Upper lobe of right lung (tissue), 1 donor: ENCODE measurements at places on chromosomes 16 and 17. TPM values are rescaled to one million over a fixed set of nuclear protein-coding genes. Genes with fewer than 3 reads are reported as not detected.

KRT9 gene
- not detected for total RNA-seq

DNA sequence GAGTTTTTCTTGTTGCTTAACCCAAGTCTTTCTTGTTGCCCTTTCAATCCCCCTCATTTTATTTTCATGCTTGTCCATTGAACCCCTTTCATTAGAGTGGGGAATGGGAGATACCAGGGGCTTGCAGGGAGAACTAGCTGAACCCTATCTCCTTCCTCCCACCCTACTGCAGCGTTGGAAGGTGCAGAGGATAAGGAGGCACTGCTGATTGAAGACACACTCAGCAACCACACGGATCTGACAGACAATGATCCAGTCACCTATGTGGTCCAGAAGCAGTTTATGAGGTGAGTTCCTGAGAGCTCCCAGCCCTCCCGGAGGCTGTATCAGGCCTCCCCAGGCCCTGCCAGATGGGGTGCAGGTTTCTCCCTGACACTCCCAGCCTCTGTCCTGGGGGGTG, 32.5 kb downstream of the ANKRD40 start:
- no peak for DNase-seq

DNA sequence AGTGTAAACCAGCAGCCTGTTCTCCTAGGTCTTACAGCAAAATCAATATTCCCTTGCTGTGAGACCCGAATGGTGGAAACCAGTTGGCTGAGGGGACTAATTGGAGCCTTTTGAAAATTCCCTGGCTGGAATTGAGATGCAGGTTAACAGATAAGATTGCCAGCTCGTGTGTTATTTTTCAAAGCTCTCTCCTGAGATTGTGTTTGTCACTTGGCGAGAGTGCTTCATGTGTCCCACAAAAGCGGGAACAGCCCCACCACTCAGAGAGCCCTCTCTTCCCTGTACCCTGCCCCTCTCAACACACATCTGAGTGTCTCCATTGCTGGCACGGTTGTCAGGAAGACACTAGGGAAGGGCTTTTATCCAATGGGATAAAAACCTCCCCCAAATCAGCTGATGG, 356.1 kb downstream of the CPPED1 start:
- no peak for DNase-seq

DNA sequence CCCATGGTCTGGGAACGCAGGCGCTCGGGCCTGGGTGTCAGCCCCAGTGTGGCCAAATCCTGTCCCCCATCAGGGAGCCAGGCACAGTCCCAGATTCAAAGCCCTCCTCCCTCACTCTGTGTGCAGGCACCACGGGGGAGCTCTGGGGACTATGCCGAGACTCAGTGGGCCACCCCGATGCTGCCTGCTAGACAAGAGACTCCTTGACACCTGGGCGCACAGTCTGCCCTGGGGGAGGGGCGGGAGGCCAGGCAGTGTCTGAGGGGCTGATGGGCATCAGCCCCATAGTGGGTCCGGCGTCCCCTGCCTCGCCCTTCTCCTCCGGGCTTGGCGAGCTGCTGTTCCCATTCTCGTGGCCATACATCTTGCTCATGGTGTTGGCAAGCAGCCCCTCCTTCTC, 8.5 kb upstream of the CD79B start:
- DNase-seq, result no peak

GRCh38 chr16:87628940-87629339, 26.6 kb downstream of the JPH3 start:
- no peak for DNase-seq

NXN gene
- 57.3 TPM for total RNA-seq

GRCh38 chr16:30659507-30660423, 1.5 kb downstream of the FBRS start:
- peak; percentile 73 for DNase-seq

TMEM132E gene
- 0.23 TPM for total RNA-seq

SPEM1 gene
- not detected for total RNA-seq

ZNF469 gene
- 2.1 TPM for total RNA-seq

CA10 gene
- not detected for total RNA-seq

DNA sequence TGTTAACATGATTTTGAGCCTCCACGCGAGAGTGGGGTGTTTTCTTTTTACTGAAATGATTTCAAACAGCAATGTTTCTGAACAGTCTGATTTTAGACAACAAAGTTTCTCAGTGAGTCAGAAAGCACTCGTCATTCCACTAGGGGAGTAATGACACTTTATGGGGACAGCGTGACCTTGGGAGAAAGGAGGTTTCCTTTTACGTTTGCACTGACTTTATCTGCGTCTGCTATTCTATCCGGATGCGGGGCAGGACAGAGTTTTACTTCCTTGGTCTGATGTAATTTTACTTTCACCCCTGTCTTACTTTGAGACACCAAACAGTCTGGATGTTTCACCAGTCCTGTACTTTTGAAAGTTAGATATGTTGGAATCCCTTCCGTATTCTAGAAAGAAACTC, 20.7 kb downstream of the SLC47A1 start:
- no peak for DNase-seq

- no peak for DNase-seq
These were observed 3.6 kb upstream of the TMIGD1 start for GRCh38 chr17:30337393-30337999.

CEP131 gene
- 7.5 TPM for total RNA-seq

DNA sequence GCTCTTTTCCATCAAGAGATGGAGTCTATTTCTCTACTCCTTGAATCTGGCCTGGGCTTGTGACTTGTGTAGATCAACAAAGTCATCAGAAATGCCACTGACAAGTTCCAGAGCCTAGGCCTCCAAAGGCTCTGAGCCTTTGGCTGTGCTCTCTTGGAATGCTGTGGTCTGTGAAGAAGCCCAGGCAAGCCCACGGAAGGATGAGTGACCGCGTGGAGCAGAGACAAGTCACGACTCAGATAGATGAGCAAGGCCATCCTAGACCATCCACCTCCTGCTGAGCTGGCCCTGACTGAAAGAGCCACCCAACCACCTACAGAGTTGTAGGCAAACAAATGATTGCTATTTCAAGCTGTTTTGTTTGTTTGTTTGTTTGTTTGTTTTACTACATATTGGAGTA, 11.6 kb upstream of the ICAM2 start:
- peak; percentile 23 for DNase-seq

- DNase-seq, result no peak
These were observed 27.1 kb upstream of the SCNN1B start for GRCh38 chr16:23274968-23275367.

RGS9 gene
- 8.7 TPM for total RNA-seq

GRCh38 chr17:51258756-51259563, 889 bp downstream of the MBTD1 start:
- DNase-seq, result no peak

DNA sequence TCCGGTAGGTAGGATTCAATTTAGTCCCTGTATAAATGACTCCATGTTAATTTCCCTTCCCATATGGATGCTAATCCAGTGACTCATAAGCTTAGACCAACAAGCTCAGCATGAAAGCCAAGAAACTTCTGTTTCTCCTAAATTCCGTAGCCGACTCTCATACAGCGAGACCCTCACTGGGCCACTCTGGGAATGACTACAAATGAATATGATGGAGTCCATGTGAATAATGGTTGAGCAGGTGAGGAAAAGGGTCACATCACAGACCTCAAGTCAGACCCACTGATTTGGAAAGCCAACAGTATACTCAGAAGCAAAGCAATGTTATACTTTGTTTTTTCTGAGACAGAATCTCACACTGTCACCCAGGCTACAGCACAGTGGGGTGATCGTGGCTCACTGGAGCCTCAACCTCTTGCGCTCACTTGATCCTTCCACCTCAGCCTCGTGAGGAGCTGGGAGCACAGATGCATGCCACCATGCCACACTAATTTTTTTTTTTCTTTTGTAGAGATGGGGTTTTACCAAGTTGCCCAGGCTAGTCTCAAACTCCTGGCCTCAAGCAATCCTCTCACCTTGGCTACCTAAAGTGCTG, 14.6 kb downstream of the RSL1D1 start:
- no peak for DNase-seq

DNA sequence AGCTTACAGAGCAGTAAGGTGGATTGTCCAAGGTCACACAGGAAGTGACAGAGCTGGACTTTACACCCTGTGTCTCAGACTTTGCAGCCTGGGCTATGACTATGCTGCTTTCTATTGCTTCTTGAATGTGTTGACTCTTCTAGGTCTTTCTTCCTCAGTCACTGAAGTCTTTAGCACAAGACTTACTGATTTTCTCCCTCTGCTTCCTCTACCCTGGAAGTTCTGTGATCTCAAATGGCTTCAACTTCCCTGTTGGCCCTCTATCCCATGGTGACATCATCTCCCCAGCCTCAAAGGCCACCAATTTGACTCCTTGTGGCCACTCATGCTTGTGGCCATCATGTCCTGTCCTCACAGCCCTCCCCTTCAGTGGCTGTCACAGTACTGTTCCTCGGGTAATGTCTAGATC, 181.3 kb downstream of the HS3ST3A1 start:
- no peak for DNase-seq

NT5M gene
- 1.9 TPM for total RNA-seq

RNU2-1 gene
- total RNA-seq, result 7,693 TPM

GTF3C1 gene
- total RNA-seq, result 55.0 TPM

DNA sequence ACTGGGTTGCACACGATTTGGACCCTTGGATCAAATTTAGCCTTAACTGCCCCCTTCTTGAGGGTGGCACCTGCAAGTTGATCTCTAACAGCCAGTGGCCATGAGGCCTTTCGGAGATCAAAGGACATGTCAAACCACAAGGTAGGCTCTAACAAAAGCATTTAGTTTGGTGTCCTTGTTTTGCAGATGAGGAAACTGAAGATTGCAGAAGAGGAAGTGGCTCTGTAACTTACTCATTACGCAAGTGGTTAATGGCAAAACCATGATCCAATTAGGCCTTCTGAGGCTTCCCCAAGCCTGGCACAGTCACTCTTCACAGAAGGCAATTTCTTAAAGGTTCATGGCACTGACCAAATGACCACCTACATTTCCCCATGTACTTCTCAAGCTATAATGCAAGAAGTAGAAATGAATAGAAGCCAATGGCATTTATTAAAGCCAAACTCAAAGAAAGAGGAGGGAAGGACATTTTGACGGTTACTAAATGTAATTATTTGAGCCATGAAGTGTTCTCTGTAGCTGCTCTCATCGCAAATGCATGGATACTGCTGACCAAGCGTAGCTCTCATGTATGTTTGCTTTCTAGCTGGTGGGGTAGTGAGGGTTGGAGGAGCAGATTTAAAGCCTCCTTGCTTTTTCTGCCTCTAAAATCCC, 32.8 kb upstream of the ABCC12 start:
- DNase-seq, result no peak

- peak; percentile 38 for DNase-seq
These were observed 1.6 kb downstream of the FLOT2 start for GRCh38 chr17:28895794-28896447.

MEIOB gene
- not detected for total RNA-seq

DNA sequence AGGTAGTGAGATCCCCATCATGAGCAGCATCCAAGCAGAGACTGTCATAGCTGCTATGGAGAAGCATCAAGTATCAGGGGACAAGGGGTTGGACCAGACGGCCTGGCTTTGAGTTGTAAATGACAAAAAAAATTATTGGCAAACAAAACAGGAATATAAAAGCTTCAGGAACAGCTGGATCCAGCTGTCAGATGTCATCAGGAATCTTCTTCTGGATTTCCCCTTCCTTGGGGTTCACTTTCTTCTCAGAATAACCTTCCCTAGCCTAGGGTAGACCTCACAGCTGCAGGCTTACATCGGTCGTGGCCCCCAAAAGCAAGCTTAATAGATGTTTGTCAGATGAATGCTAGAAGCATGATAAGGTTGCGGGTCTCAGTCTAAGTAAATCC, 17.2 kb upstream of the RAI1 start:
- no peak for DNase-seq

EPX gene
- not detected for total RNA-seq

DNA sequence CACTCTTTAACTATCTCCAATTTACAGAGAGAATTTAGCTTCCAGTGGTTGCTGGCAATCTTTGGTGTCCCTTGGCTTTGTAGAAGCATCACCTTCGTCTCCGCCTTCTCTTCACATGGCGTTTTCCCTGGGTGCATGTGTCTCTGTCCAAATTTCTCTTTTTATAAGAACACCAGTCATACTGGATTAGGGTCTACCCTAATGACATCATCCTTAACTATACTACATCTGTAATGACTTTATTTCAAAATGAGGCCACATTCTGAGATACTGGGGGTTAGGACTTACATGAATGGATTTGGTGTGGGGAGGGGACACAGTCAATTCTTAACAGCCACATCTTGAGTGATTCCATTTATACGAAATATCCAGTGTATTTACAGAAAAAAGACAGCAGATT, 22.2 kb downstream of the CACNG4 start:
- no peak for DNase-seq

DNA sequence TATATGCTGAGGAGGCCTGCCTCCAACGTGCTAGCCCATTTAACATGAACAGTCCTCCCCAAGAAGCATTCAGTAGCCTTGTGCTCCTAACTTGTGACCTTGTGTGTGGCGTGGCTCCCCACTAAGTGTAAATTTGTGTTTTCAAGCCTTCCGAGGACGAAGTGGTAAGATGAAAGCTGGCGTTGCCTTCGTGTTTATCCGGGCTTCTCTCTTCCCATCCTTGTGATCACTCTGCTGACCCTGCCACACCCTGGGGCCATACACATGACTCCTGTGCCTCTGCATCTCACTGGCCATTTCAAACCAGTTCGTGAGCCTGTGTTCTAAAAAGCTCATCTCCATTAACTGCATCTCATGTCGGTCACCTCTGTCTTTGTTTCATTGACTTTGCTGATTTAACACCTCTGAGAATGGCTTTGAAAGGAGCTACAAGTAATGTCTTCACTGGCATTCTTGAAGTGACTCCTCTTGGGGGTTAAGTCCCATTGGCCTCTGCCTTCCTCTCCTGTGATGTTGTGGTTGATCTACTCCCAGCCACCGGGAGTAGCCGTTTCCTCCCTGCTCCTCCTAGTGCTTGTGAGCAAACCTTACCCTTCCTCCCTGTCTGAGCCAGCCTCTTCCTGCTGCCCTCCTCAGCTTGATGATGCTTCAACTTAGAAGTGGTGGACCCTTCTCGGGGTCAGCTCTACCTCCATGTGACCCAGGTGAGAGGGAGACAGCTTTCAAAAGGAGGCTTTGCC, 27.4 kb upstream of the NAGLU start:
- peak; percentile 5 for DNase-seq

DNA sequence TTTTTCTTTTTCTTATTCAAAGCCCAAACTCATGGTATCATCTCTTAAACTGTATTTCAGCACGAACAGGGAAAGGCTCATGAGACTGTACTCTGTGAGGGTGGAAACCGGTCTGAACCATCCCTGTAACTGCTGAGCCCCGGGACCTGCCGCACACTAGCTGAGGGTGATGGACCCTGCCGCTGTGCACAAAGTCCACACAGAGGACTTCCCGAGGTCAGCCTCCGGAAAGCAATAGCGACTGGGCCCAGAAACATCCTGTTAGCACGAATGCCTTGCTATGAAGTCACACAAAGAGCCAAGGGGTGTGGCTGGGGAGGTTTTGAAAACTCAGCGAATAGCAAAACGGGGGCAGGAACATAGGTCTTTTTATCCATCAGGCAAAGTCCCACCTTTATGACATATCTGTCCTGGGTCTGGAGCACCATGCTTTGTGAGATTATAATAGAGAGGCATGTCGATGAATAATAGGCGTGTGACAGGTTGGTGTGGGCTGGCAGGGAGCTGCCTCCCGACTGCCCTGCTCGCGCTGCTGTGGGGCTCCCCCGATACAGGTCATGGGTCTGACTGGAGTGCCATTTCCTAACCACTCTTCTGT, 33.4 kb downstream of the CDK5R1 start:
- DNase-seq, result no peak

- no peak for DNase-seq
These were observed 10.8 kb upstream of the SMARCD2 start for GRCh38 chr17:63853260-63853659.
